ENCODE measurements at places on chromosomes 7 and 10.
A peak's percentile ranks its signal among the peaks of the same experiment; 100 is the strongest.

DNA sequence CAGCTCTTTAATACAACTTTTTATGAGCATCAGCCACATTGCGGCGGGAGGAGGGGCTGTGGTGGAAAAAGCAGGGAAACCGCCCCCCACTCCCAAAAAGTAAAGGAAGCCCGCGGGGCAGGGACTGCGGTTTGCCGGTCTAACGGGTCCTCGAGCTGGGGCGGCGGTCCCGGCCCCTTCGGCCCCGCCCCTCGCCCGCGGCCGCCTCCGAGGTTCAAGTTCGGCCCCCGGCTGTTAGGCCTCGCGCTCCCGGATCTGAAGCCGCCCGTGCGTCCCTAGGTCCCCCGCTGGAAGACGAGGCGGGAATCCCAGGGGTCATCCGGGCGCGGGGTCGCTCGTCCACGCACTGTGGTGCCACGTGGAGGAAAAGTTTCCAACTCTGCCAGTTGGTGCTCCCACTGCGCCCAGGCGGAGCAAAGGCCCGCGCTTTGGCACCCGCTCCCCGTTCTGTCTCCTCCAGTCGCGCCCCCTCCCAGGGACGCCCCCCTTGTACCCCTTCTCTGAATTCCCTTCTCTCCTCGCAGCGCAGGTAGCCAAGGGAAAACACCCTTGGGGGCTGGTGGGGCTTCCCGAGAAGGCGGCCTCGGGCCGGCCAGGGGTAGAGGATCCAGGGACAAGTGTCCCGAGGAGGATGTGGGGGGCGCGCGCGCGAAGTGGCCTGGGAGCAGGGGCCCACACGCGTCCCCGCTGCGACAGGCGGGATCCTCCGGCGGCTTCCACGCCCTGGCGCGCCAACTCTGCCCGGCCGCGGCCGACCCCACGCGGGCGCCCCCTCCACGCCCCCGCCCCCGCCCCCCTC lies 798 bp upstream of the AUTS2 start:
- no peak for DNase-seq

GRCh38 chr7:125032943-125033342 lies 103.3 kb upstream of the POT1 start:
- no peak for DNase-seq

DNA sequence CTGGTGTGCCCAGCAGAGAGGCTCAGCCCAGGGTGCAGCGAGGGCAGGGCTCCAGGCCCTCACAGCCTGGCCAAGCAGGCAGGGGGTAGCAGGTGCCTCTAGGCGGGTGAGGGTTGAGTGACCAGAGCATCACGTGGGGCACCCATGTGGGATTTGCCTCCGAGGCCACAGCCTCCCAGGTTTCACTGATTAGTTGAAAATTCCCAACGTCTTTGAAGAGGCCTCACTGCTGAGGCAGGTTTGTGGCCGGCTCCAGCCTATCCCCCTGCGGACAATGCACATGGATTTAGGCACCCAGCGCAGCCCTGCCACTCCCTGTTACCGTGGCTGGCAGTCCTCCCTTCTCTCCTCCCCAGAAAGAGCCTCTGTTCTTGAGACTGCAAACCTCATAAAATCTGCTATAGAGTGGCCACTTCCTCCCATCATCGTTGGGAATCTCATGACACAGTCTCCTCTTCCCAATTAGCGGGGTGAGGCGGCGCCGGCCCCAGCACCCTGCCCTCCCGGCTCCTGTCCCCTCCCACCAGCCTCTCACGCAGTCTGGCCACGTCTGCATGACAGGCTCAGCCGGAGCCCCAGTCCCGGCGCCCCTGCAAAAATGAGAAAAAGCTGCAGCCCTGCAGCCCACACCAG lies 10.8 kb downstream of the MYL10 start:
- DNase-seq = no peak

GRCh38 chr7:96654630-96655188 lies 54.9 kb downstream of the SEM1 start:
- no peak for DNase-seq

DNA sequence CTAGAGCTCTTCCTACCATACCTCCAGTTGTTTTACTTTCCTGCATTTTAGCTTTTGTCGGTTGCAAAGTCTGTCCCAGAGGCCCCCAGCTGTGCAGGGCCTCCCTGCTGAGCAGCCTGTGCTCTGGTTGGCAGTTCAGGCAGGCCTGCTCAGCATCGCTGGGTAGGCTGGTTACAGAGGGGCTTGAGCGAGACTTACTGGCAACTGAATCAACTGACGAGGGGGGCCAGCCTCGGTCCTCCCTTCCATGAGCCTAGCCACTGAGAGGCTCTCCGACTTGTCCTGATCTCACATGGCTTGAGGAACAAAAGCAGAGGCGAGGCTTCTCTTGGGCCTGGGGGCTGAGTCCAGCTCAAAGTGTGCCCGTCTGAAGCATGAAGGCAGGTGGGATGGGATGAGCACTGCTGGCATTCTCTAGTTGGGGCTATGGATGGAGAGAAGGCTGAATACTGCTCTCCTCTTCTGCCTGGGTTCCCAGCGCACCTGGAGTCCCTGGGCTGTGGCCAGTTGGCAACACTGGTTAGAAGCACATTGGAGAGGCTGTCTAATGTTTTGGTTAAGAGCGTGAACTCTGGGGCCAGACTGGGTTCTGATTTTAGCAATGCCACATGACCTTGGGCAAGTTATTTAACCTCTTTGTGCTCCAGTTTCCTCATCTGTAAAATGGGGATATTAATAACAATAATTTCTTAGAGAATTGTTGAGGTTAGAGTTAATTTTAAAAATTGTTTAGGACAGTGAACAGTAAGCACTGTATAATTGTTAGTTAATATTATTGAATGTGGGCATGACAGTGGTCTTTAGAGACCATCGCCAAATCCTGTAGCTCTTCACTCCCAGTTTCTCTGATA lies 6.9 kb upstream of the SFRP5 start:
- DNase-seq = no peak

GRCh38 chr10:26438534-26439341 lies 597 bp downstream of the APBB1IP start:
- peak; percentile 59 for DNase-seq

- DNase-seq = no peak
Observed at GRCh38 chr7:359766-360361, 69.9 kb downstream of the FOXL3 start.

DNA sequence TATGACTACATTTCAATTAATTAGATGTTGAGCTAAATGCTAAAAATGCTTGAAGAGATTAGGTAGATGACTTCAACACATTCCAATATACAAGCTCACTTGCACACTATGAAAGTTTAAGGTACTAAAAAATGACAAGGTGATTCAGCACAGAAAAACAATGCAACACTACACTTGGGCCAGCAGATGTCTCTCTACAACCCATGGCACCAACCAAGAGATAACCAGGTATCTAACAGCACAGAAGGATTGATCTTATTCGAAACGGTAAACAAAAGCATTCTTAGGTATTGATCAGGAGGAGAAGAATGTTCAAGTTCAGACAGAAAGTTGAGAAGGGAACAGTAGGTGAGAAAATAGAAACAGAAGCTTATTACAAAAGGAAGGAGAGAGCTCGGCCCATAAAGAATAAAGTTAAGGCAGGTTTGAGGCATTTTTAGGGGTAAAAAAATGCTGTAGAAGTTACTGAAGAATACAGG lies 248.2 kb upstream of the KLF14 start:
- no peak for DNase-seq

DNA sequence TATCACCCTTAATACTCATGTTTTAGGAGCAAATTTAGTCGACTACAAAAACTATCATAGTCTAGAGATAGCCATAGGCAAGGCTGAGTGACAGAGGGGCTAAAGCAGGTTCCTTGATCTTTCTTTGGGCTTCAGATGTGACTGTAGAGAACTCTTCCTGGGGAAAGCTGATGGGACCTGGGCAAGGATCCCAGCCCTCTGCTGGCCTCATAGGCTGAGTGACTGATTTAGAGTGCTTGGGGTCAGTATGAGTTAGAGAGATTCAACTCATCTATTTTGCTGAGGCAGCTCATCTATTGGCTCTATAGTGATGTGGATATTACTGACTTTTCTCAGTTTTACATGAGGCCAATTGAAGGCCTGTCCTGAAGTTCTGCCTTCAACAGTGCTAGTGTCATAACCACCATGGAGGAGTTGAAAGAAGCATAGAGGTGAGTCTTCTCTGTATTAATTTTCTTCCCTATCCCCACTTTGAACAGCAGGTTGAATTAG lies 81.6 kb downstream of the SAMD9 start:
- no peak for DNase-seq

- DNase-seq = no peak
Observed at GRCh38 chr10:73083221-73083620, 13.4 kb downstream of the P4HA1 start.

DNA sequence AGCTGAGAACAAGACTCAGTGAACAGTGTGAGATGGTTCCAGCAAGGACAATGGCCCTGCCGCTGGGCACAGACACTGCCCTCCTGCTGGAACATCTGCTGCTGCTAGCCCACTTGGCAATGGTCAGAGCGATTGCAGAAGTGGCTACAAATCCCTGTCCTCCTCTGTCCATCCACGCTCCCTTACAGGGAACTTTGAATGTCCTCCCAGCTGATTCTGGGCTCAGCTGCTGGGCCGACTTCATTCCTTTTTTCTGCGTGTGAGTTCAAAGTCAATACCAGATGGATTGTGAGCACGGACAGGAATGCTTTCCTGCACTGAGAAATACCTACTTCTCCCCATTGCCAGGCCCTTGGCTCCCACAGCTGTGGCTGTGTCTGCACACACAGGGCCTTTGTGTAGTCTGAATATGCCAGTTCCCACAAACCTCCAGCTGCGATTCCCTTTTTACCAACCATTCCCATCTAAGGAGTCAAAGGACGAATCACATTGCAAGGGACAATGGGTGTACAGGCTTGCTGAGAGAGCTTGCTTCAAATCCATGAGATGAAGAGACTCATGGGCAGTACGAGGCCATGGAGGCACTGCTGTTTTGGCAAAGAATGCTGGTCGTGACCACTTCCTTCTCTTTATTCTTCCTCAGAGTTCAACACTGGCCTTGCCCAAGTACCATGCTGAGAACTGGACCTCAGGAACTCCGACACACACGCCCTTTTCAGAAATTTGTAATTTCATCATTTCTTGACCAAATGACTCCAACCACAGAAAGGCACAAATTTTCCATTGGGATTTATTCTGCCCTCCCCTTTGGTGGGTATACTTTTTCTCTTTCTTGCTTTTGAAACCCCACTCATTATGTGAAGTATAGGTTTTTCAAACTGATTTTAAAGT lies 44.2 kb downstream of the BPGM start:
- DNase-seq = no peak

DNA sequence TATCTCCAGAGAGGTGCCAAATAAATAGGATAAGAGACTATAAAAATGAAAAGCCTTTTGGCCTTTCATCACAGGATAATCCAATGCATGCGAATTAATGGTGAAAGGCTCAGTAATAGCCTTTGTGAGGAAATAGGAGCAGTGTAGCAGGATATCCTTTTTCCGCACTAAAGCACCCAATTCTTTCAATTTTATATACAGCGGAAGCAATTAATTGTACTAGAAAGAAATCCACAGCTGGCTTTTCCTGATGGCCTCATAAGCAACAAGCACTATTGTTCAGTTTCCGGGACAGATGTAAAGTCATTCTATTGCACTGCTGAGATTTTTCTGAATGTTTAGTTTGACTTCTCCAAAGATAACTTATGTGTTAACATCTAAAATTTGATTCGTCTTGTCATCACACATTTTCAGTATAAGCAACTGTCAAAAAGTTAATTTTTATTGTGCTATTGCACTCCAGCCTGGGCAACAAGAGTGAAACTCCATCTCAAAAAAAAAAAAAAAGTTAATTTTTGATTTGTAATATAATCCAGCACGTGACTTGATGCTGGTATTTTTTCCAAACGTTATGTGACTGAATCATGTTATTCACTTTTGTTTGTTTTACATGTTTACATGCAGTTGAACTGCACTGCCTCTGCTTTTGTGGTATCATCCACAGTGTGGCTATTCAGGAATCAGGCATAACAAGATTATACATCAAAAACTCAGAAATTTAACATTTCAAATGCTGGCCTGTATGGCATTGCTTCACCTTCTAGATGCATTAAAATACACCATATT lies 8.4 kb upstream of the BMPR1A start:
- DNase-seq = no peak

DNA sequence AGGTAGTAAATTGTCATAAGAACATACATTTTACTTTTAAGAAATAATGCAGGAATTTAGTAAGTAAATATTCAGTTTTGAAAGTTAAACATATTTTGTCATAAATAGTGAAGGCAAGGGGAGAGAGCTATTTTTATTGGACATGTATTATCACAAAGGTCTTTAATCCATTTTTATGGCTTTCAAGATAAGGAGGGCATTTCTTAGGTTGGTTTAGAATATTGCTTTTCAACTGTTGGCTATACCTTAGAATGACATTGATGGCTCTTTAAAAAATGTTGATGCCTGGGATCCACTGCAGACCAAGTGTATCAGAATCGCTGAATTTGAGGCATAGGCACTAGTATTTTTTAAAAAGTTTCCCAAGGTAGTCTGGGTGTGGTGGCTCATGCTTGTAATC lies 34.0 kb downstream of the ADAM22 start:
- no peak for DNase-seq

GRCh38 chr10:71302451-71302850 lies 16.6 kb upstream of the SLC29A3 start:
- DNase-seq = no peak

DNA sequence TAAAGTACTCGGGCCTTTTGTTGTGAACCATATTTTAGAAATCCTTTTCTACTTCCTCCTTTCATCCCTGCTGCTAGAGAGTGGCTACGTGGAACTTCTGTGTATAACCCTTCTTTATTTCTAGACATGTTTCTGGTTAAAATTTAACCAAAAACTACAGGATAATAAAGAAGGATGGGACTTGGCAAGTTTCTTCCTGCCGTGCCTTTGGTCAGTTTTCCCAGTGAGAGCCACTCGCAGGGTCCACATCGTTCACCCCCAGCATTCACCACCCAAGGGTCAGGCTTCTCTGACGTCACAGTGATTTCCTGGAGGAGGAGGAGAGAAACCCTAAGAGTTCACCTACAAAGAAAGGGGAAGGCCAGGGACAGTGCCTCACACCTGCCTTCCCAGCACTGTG lies 45.4 kb downstream of the NKX6-2 start:
- no peak for DNase-seq

- DNase-seq = no peak
Observed at GRCh38 chr7:131897016-131897789, 340.8 kb upstream of the PODXL start.

DNA sequence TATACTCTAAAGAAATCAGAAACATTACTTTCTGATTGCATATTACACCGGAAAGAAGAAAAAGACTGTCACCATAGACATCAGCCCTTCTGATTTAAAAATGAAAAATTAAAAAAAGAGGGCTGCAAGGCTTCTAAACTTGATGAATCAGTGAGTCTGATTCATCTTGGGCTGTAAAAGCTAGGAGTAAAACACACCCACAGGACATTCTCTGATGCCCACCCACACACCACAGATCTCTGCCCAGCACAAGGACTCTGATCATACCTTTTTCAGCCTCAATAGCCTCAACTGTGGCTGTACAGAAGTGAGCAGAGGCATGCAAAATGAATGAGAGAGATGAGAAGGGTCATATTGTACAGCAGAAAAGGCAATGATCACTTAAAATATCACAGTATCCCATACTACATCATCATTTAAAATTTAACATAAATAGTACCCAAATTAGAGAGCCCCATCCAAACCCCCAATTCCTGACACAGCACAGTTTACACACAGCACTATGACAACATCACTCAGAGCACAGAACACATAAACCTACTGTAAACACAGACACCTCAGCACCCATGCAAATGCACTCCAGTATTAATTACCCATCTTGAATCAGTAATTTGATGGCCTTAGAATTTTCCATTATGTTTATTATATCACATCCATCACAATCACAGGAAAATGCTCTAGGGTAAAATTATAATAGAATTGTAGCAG lies 6.4 kb upstream of the MSS51 start:
- no peak for DNase-seq

Data from stimulated activated CD4-positive, alpha-beta T cell treated with anti-CD3 and anti-CD28 coated beads, Interleukin-15, amount 100 ng/mL, for 1 hour (primary cell).